Osteocyte (in vitro differentiated cells): ENCODE measurements at places on chromosomes 3 and 15. TPM values are rescaled to one million over a fixed set of nuclear protein-coding genes. Genes with fewer than 3 reads are reported as not detected.
A peak's percentile ranks its signal among the peaks of the same experiment; 100 is the strongest.

DNA sequence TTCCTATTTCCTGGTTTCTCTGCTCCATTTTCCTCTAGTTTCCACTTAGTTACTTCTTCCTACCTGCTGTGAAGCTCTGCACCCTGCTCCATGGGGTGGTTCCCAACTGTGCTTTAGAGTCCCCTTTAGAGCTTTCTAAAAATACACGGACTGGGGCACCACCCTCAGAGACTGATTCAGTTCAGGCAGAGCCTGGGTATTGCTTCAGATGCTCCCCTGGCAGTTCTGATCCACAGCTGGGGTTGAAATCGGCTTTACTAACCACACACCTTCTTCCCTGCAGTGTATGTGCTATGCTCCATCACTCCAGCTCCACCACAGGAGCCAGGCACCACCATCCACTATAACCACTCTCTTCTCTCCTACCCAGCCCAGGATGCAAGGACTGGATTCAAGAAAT is 12.6 kb downstream of the ANP32A start:
- H3K4me3 ChIP-seq, result no peak overlapping the region
- DNase-seq, result no peak
- H3K27ac ChIP-seq, result peak overlapping the region; percentile 4
- H3K36me3 ChIP-seq, result peaks cover 21% of the 10 kb centered on the region

DNASE1L3 gene
- total RNA-seq, result not detected in 2 replicates

DNA sequence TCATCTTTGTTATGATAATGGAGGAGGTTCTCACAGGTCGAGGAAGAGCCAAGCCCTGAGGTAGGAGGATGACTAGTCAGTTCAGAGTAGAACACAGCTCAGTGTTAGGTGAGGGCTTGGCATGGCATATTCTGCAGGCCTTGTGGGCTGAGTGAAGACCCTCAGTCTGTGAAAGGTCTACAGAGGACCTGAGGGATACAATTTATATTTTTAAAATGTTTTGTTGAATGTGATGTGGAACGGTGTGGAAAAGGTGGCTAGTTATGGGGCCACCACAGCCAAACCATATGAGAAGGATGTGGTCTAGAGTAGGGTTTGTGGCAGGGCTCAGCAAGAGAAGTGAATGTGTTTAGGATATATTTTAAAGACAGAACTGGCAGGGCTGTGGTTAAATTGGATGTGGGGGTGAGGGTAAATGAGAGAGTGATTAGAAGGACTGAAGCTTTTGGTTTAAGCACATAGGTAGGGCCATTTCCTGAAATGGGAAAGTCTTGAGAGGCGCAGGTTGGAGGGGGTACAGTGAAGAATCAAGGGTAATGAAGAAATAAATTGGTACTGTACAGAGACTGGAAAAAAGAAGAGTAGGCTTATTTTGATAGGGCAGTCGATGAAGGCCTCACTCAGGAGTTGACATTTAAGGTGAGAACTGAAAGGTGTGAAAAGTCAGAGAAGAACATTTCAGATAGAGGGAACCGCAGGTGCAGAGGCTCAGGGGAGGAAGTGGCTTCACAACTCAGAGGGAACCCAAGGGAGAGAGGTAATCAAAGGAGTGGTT is 60.5 kb downstream of the SPTSSB start:
- peaks cover 4% of the 10 kb centered on the region for H3K27me3 ChIP-seq
- H3K4me1 ChIP-seq, result no peaks in the 10 kb centered on the region
- H3K4me3 ChIP-seq, result no peak overlapping the region
- H3K36me3 ChIP-seq, result no peaks in the 10 kb centered on the region
- no peak overlapping the region for H3K27ac ChIP-seq

- H3K27ac ChIP-seq, result peak overlapping the region; percentile 86
- H3K4me1 ChIP-seq, result peaks cover 11% of the 10 kb centered on the region
- DNase-seq, result no peak
- peak overlapping the region; percentile 80 for H3K4me3 ChIP-seq
- H3K36me3 ChIP-seq, result no peaks in the 10 kb centered on the region
Observed at GRCh38 chr15:41585127-41586047, 26.4 kb downstream of the TYRO3 start.

- H3K4me3 ChIP-seq, result no peak overlapping the region
- H3K27ac ChIP-seq, result no peak overlapping the region
Observed at GRCh38 chr3:13111173-13111872, 38.1 kb upstream of the IQSEC1 start.

DNA sequence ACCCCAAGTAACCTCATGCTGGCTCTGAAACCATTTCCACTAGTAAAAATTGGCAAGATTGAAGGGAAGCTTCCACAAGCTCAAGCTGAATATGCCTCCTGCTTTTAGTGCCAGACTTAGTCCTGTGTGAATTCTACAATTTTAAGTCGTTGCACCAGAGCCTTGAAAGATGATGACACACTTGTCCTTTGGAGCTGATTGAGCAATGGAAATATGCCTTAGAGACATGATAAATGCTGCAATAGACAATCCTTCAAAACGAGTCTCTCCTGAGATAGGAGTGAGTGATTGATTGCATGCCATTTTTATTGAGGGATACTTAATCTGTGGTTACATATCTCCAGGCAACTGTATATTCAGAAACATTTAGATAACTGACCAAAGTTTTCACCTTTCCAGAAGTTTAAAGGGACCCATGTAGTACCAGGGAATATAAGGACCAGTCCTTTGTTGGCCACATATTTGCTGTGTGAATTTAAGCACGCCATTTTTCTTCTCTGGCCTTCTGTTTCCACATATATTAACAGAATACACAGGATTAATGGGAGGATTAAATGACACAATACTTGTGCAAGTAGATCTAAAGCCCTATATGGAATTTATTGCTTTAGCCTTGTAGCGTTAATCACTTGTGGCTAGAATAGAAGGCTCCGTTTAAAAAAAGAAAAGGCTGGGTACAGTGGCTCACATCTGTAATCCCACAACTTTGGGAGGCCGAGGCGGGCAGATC is 65.1 kb downstream of the PPARG start:
- H3K27me3 ChIP-seq, result peaks cover 23% of the 10 kb centered on the region
- no peak overlapping the region for H3K4me3 ChIP-seq
- no peaks in the 10 kb centered on the region for H3K4me1 ChIP-seq
- H3K36me3 ChIP-seq, result no peaks in the 10 kb centered on the region
- no peak overlapping the region for H3K27ac ChIP-seq

- H3K27me3 ChIP-seq, result no peaks in the 10 kb centered on the region
- peaks cover 37% of the 10 kb centered on the region for H3K36me3 ChIP-seq
- H3K4me3 ChIP-seq, result no peak overlapping the region
- H3K4me1 ChIP-seq, result peaks cover 16% of the 10 kb centered on the region
Observed at GRCh38 chr15:73590263-73590662, 42.9 kb downstream of the NPTN start.
